Immature natural killer cell (primary cell): ENCODE measurements at places on chromosomes 3 and 15. TPM values are rescaled to one million over a fixed set of nuclear protein-coding genes. Genes with fewer than 3 reads are reported as not detected.

- no peak overlapping the region for H3K4me3 ChIP-seq
- peaks cover 4% of the 10 kb centered on the region for H3K27me3 ChIP-seq
- H3K4me1 ChIP-seq: peaks cover 4% of the 10 kb centered on the region
- no peak for DNase-seq
- H3K36me3 ChIP-seq: no peaks in the 10 kb centered on the region
- no peak overlapping the region for H3K27ac ChIP-seq
Observed at GRCh38 chr15:70133296-70133695, 35.6 kb upstream of the TLE3 start.

DNA sequence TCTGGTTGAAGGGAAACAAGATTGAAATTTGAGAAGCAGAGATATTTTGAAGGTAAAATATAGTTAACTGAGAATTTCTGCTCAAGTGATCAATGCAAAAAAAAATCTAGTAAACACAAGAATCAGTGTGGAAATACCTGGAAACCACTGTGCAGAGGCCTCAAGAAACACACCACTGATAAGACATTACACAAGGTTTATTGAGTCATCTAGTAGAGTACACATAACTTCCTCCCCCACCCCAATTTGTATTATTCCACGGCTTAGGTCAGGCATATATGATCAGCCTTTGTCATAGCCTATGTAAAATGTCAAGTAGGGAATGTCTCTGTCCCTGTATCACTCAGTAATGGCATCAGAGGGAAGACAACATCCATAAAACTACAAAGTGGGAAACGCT is 447.8 kb upstream of the BCHE start:
- no peaks in the 10 kb centered on the region for H3K36me3 ChIP-seq
- H3K27ac ChIP-seq: no peak overlapping the region
- no peaks in the 10 kb centered on the region for H3K4me1 ChIP-seq

The HGD gene
- 2.5 TPM for polyA plus RNA-seq

DNA sequence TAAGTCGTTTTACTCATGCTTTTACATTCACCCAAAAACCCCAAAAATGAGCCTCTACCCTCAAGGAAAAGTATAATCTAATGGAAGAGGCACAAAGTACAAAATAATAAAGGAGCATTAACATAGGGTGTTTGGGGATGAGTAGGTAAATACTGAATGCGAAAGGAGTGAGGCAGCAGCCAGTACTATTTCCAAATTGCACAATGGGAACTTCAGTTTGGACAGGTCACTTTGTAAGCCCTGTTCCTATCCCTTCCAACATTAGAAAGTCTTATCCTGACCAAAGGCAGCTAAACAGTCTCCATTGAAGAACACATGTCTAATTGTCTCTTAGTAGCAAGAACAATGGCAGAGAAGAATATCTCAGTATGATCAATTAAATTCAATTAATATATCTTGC is 728.3 kb downstream of the GBE1 start:
- no peak for DNase-seq
- no peak overlapping the region for H3K4me3 ChIP-seq
- no peaks in the 10 kb centered on the region for H3K4me1 ChIP-seq
- H3K27ac ChIP-seq: no peak overlapping the region
- no peaks in the 10 kb centered on the region for H3K27me3 ChIP-seq

GRCh38 chr15:26697913-26698312 is 75.0 kb downstream of the GABRB3 start:
- no peak for DNase-seq
- no peaks in the 10 kb centered on the region for H3K36me3 ChIP-seq
- no peak overlapping the region for H3K4me3 ChIP-seq
- H3K27me3 ChIP-seq: no peaks in the 10 kb centered on the region
- no peak overlapping the region for H3K27ac ChIP-seq

DNA sequence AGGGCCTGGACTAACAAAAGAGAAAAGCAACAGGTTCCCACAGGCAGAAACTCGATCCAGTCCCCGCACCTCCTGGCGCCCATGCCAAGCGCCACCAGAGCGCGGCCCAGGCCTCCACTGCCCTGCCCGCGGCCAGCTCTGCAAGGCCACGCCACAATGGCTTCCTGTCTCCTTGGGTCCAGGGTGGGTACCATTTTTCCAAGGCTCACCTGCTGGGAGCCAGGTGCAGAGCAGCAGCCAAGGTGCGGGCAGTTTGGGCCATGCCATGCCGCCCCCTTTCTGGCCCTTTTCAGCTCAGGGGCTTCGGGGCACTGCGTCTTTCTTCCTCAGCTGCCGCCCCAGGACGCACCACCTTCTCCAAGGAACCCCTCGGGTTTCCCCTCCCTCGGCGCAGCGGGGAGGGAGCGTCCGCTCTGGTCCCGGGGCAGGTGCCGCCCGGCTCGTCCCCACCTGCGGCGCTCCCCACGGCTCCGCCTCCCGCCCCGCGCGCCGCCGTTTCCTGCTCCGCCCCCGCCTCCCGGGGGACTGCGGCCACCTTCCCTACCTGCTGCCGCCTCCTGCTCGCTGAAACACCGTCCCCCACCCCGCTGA is at the start of gene ILDR1:
Gene ILDR1, minus strand, starts transcription at position 437 of the 591 bp plus-strand sequence. Its CDS starts 170 bp downstream, at position 267.
- no peaks in the 10 kb centered on the region for H3K36me3 ChIP-seq
- H3K27me3 ChIP-seq: peaks cover 2% of the 10 kb centered on the region
- H3K27ac ChIP-seq: no peak within 1 kb of the TSS

The CXCR6 gene
- polyA plus RNA-seq: 2.7 TPM

DNA sequence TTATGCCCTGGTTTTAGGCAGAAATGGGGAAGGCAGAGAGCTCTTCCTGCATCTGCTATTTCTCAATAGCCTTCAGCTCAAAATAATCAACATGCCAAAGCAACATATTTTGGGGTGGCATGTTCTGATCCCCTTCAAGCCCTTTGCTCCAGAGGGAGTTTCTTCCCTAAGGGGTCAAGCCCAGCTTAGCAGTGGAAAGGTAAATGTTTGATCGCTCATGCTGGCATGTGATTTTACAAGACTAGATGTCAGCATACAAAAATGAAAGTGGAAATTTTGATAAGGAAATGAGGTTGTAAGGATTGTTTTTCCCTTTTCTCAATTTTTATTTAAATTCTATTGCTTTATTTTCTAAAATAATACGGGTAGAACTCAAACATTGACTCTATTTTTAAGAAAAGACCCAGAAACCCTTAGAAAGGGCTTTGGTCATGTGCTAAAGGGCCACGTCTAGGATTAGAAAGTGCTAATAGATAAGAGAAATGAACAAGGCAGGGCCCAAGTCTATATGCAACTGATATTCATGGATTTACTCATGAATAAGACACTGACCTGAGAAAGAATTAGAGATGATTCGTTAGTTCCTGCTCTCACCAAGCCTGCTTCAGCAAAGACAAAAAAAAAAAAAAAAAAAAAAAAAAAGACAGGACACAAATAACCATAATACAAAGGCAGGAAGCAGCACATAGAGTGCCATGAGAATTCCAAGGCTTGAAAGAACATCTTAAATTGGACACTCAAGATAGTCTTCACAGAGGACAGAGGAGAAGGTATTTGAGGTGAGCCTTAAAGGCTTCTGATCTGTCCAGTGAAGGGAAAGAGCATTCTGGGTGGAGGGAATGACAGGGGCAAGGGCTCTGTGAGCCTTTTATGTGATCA is 55.0 kb upstream of the NR2E3 start:
- H3K27ac ChIP-seq: no peak overlapping the region
- H3K36me3 ChIP-seq: no peaks in the 10 kb centered on the region
- DNase-seq: no peak
- peaks cover 5% of the 10 kb centered on the region for H3K4me1 ChIP-seq

The WDR93 gene
- polyA plus RNA-seq: not detected

DNA sequence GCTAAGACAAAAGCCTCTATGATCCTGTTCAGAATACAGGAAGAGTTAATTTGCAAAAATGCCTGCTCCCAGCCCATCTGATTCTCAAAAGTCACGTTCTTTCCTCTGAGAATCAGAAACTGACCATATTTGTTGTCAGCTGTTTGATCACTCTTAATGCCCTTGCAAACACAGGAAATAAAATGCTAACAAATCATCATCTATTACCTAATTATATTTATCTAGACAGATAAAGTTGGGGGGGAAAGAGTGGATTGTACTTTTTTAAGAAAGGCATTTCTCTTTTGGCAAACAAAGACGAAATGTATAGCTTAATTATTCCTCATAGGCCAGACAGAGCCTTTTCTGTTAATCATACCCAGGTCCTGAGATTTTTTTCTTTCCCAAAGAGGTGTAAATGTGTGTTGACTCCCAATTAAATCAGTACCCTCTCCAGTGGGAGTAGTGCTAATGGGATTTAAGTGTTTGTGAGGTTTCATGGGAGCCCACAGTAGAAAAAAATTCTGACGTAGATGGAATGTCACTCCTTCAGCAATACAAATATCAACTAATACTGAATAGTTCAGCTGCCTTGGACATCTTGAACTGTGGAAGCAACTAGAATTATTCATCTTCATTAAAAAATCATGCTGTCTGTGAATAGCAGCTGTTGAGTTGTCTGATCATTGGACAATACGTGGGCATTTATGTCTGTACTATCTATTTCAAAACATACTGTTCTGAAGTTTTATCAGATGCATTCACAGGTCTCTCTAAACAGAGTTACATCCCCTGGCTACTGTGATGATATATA is 22.5 kb upstream of the BNIP2 start:
- no peak for DNase-seq
- H3K4me3 ChIP-seq: no peak overlapping the region

DNA sequence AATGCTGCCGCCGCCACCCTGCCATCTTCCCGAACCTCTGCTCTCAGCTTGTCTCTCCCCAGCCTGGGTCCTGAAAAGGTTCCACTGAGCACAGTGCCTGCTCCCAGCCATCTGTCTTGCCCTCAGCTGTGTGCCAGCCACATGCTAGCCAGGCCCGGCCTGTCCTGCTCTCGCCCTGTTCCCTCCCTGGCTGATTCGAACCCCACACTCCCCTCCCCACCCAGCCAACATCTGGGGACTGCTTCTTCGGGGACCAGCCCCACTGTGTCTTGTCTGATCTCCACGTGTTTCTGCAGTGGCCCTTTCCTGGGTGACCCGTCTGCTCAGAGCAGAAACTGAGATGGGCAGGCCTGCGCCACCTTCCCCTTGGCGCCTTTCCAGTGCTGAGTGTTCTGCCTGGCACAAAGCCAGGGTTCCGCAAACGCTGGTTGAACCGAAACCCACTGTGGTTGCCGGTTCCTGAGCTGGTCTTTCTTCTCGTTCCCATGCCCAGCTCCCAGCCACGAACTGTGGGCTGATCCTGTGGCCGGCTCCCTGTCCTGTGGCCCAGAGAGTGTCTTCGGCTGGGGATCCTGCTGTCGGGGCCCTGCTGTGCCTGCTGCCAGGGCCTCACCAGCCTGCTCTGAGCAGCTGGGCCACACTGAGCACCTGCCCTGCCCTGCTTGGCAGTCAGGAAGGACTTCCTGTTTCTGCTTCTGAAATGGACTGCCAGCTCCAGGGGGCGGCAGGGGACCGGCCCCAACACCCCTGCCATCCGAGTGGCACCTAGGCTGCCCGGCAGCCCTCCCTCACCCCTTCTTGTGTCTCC is 62.7 kb upstream of the KLF13 start:
- DNase-seq: peak; percentile 78
- H3K4me3 ChIP-seq: peak overlapping the region; percentile 53
- H3K4me1 ChIP-seq: peaks cover 61% of the 10 kb centered on the region
- H3K36me3 ChIP-seq: no peaks in the 10 kb centered on the region
- peaks cover 9% of the 10 kb centered on the region for H3K27me3 ChIP-seq
- peak overlapping the region; percentile 76 for H3K27ac ChIP-seq

The CATSPER2 gene
- polyA plus RNA-seq: 0.80 TPM

- DNase-seq: no peak
- no peak overlapping the region for H3K4me3 ChIP-seq
- H3K4me1 ChIP-seq: no peaks in the 10 kb centered on the region
- no peak overlapping the region for H3K27ac ChIP-seq
Observed at GRCh38 chr3:67037615-67038014, 39.5 kb downstream of the KBTBD8 start.

DNA sequence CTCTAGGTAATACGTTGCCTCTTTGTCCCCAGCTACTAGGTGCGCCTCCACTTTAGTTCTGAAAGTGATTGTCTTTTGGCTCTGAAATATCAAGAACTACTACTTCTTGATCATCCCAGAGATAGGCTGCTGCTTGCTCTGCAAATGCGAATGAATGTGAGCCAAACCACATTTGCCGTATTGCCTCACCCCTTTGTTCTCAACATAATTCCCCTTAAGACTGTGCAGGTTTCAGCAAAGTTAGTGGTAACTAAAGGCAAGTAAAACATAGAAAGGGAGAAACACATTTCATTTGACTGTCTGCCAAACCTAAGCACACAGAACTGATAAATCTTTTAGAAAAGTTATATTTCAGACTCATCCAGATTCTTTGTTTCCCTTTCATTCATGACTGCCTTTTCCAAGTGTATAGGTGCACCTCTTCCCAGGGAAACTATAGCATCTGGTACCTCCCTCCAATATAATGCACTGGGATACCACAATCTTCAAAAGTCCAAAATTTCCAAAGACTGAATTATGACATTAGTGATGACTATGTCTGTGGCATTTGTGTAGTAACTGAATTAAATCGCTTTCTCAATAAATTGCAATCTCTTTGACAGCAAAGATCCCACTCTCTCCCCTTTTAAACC is 720.6 kb upstream of the CBLB start:
- H3K4me3 ChIP-seq: no peak overlapping the region
- no peak for DNase-seq
- no peak overlapping the region for H3K27ac ChIP-seq
- no peaks in the 10 kb centered on the region for H3K27me3 ChIP-seq
- no peaks in the 10 kb centered on the region for H3K4me1 ChIP-seq

DNA sequence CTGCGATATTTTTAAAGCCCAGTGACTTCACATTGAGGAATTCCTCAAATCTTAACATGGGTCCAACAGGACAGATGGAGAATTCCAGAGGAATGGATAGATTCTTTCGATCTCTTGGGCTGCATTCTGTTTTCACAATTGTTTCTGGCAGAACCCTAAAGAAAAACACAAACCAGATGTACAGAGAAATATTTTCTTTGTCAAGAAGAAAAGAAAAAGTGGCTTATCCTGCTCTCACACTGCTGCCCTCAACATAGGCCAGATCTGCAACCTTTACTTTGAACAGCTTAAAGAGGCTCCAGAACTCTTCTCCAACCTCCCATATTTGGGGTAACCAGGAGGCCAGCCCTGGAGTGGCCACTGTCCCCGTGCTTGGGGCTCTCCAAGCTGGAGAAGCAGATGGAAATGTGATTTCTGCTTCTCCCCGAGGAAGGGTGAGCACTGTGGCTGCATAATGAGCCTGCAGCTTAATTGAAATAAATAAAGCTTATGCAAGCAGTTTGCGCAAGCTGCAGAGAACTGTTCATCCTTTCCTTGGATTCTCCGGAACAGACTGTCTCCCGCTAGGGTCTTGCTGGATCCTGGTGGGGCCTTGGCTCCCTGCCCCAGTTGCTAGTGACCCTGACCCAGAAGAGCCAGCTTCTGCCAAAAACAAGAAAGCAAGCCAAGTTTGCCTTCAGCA is 453.2 kb upstream of the PROK2 start:
- DNase-seq: no peak
- no peaks in the 10 kb centered on the region for H3K36me3 ChIP-seq
- no peaks in the 10 kb centered on the region for H3K4me1 ChIP-seq
- peaks cover 5% of the 10 kb centered on the region for H3K27me3 ChIP-seq

GRCh38 chr15:64144192-64144564 is 7.4 kb upstream of the SNX22 start:
- H3K27ac ChIP-seq: no peak overlapping the region
- H3K4me1 ChIP-seq: no peaks in the 10 kb centered on the region
- H3K4me3 ChIP-seq: no peak overlapping the region
- no peaks in the 10 kb centered on the region for H3K27me3 ChIP-seq

GRCh38 chr15:90004671-90005070 is 3.5 kb downstream of the ZNF710 start:
- DNase-seq: no peak
- H3K27me3 ChIP-seq: peaks cover 23% of the 10 kb centered on the region
- H3K4me3 ChIP-seq: no peak overlapping the region
- peak overlapping the region; percentile 85 for H3K27ac ChIP-seq
- peaks cover 81% of the 10 kb centered on the region for H3K4me1 ChIP-seq

The RBMS3 gene
- not detected for polyA plus RNA-seq

The C3orf70 gene
- not detected for polyA plus RNA-seq
